ENCODE measurements at places on chromosomes 5 and 9.

GRCh38 chr5:160296496-160296895, 15.9 kb downstream of the CCNJL start:
- DNase-seq: no peak

GRCh38 chr5:157799578-157799977, 56.1 kb downstream of the LSM11 start:
- DNase-seq: no peak

GRCh38 chr5:443239-444151, 519 bp downstream of the EXOC3 start:
- no peak for DNase-seq

GRCh38 chr5:125210242-125210947, 464.0 kb upstream of the ZNF608 start:
- no peak for DNase-seq

GRCh38 chr9:118613996-118614395, 755.2 kb downstream of the BRINP1 start:
- DNase-seq: no peak

- no peak for DNase-seq
Measured at GRCh38 chr5:38456657-38457399, 99.6 kb downstream of the LIFR start.

GRCh38 chr5:143254819-143255218, 148.7 kb downstream of the NR3C1 start:
- DNase-seq: no peak

All from activated CD4-positive, alpha-beta T cell treated with anti-CD3 and anti-CD28 coated beads for 1 hour (primary cell).